Astrocyte (in vitro differentiated cells and primary cell): ENCODE measurements at places on chromosomes 12 and 14. TPM values are rescaled to one million over a fixed set of nuclear protein-coding genes. Genes with fewer than 3 reads are reported as not detected.

DNA sequence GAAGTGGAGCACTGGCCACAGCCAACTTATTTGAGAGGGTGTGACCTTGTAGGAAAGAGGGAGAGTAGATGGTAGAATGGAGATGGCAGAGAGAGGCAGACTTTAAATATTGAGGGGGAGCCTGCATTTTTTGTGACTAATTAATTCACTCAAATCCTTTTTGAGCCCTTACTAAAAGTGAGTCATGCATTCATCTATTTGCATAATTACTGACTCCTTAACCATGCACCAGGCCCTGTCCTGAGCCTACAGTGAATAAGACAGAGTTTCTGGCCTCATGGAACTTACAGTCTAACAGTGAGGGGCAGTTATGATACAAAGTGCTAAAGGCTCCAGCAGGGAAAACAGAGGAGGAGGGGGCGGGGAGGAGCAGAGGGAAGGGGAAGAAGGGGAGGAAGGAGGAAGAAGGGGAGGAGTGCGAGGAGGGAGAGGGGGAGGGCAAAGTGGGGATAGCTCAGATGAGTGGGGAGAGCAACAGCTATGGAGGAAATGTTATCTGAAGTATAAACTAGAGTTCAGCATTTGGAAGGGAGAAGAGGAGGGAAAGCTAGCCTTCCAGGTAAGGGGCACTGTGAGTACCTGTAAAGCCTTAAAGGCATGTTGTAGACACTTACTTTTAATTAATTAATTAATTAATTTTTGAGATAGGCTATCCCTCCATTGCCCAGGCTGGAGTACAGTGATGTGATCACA, 7.5 kb upstream of the CTDSP2 start:
- H3K27ac ChIP-seq = no peak overlapping the region
- H3K4me1 ChIP-seq = peaks cover 8% of the 10 kb centered on the region
- DNase-seq = no peak
- peaks cover 6% of the 10 kb centered on the region for H3K27me3 ChIP-seq
- H3K4me3 ChIP-seq = no peak overlapping the region

GRCh38 chr12:86234316-86234855, 21.8 kb downstream of the MGAT4C start:
- peaks cover 5% of the 10 kb centered on the region for H3K4me1 ChIP-seq
- H3K36me3 ChIP-seq = no peaks in the 10 kb centered on the region
- H3K27ac ChIP-seq = no peak overlapping the region

The RNASE12 gene
- total RNA-seq = not detected in 2 replicates

GRCh38 chr12:709455-710020, 42.8 kb upstream of the WNK1 start:
- H3K27me3 ChIP-seq = peaks cover 2% of the 10 kb centered on the region
- no peaks in the 10 kb centered on the region for H3K36me3 ChIP-seq
- H3K4me1 ChIP-seq = peaks cover 7% of the 10 kb centered on the region

- H3K36me3 ChIP-seq = peaks cover 4% of the 10 kb centered on the region
- peaks cover 66% of the 10 kb centered on the region for H3K4me1 ChIP-seq
- no peaks in the 10 kb centered on the region for H3K27me3 ChIP-seq
These were observed 40.6 kb downstream of the LTBP2 start for GRCh38 chr14:74571441-74571841.

The KCNJ8 gene
- total RNA-seq = 0.93 and 1.0 TPM in 2 replicates

DNA sequence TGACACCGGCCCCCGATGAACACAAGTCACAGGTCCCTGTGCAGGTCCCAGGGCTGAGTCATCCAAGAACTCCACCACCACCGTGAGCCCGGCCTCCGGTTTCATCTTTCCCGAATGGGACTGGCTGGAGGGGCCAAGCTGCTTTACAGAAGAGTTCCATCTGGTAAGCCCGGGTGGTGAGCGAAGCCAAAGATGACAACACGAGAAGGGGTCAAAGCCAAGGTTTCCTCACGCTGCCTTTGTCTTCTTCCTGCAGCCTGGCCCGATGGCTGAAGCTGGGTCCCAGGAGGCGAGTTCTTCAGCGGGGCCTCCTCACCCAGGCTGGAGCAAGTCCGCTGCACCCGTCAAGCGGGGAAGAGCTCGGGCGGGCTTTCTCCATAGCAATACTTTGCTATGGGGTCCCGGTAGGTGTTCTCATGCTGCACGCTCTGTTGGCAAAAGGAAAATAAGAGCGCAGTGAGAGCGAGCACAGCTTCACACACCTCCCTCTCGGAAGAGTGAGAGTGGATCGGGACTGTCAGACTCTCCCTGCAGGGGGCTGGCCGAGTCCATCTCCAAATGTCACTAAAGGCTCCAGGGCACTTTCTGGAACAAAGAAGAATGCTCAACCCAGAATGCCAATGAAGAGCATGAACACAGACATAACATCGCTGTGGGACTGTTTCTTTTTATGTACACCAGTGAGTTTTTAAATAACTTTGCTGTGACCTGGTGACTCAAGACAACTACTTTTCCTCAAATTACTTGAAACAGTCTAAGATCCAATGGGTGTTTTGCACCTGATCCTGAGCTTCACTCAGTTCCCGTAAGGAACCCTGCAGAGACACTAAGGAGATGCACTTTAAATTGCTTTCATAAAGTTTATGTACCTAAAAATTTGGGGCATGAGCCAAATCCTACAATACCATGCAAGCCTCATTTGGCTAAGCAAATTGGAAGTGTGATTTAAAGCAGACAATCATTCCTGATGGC, 20.1 kb downstream of the SPRING1 start:
- peak overlapping the region; percentile 13 for H3K4me3 ChIP-seq
- H3K27me3 ChIP-seq = no peaks in the 10 kb centered on the region
- peaks cover 8% of the 10 kb centered on the region for H3K36me3 ChIP-seq
- no peak overlapping the region for H3K27ac ChIP-seq
- DNase-seq = peak; percentile 71

The ACSM4 gene
- total RNA-seq = not detected in 2 replicates

The DGLUCY gene
- total RNA-seq = 20.0 and 25.9 TPM in 2 replicates
